ENCODE measurements at places on chromosomes 4 and X. TPM values are rescaled to one million over a fixed set of nuclear protein-coding genes. Genes with fewer than 3 reads are reported as not detected.

MAGEA8 gene
- not detected for total RNA-seq

MAMLD1 gene
- 0.34 TPM for total RNA-seq

TLR2 gene
- total RNA-seq: 1.7 TPM

SORCS2 gene
- total RNA-seq: 5.5 TPM

RAB39B gene
- total RNA-seq: 6.9 TPM

CYTL1 gene
- total RNA-seq: 7.1 TPM

SCD5 gene
- 4.9 TPM for total RNA-seq

YIPF7 gene
- not detected for total RNA-seq

LRAT gene
- 37.7 TPM for total RNA-seq
